ENCODE measurements at places on chromosomes 12 and 14.

GRCh38 chr12:130461839-130462557 is 124.3 kb downstream of the PIWIL1 start:
- DNase-seq: no peak

GRCh38 chr12:20268121-20268732 is 100.1 kb upstream of the PDE3A start:
- DNase-seq: peak; percentile 69

DNA sequence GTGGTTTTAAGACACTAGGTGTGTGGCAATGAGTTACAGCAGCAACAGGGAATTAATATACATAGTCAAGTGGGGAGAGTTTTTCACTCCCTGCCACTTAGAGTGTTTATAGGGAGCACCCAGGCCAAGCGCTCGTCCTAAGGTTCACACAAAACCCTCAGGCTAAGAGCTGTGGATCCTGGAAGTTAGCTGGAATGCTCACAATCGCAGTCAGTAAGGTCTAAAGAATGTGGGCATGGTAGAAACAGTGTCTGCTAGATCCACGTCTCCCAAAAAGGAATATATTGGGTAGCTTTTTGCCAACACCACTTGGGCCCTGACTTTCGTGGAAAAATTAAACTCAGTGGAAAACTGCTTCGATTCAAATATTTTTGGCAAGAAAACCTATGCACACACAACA is 36.6 kb downstream of the STAB2 start:
- peak; percentile 16 for DNase-seq

DNA sequence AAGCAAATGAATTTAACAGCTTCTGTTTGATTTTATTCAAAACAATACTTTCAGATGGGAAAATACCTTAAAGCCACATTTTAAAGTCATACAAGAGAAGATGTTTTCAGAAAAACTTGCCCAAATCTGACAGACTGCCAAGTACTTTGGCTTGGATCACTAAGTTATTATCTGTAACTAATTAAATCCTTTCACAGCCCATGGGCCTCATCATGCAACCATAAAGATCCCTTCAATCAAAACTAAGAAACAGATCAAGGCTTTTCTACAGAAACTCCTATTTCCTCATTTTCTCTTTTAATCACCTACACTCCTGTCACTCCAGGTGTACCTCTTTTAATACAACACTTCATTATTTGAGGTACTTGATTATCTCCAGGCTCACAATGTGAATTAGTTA is 28.1 kb downstream of the BLTP3B start:
- peak; percentile 59 for DNase-seq

DNA sequence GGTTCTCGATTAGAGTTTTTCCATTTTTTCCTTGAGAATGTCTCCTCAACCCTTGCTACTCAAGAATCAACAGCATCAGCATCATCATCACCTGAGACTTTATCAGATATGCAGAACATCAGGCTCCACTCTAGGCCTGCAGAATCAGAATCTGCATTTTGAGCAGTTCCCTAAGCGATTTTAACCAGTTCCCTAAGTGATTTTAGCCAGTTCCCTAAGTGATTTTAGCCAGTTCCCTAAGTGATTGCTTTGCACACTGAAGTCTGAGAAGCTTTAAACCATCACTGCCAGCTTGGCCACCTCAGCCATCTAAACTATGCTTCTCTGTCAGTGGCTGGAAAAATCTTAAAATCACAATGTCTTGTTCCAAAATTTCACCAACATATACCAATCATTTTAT is 29.4 kb upstream of the SLC38A1 start:
- DNase-seq: no peak

- no peak for DNase-seq
Observed at GRCh38 chr12:5232826-5233500, 189.3 kb downstream of the KCNA5 start.

- peak; percentile 94 for DNase-seq
Observed at GRCh38 chr12:80593766-80594165, 113.7 kb upstream of the MYF6 start.

- DNase-seq: no peak
Observed at GRCh38 chr12:32889011-32889760, 7.4 kb downstream of the PKP2 start.

- no peak for DNase-seq
Observed at GRCh38 chr12:75786070-75786469, 245.5 kb downstream of the PHLDA1 start.

DNA sequence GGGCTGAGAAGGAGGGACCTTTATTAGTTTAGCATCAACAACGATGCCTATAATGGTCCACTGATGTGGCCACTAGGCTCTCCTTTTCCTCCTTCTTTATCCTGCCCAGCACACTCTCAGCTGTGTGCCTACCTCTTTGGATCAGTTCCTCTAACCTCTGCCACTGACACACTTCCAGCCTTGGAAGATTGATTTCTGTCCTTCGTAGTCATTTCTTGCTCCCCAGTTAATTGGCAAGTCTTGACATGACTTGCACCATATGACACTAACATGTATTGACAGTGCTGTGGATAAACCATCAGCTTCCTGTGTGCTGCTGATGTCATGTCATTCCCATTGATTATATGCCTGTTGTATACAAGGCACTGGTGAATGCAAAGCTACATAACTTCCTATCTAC is 90.2 kb upstream of the PLEKHG7 start:
- no peak for DNase-seq

DNA sequence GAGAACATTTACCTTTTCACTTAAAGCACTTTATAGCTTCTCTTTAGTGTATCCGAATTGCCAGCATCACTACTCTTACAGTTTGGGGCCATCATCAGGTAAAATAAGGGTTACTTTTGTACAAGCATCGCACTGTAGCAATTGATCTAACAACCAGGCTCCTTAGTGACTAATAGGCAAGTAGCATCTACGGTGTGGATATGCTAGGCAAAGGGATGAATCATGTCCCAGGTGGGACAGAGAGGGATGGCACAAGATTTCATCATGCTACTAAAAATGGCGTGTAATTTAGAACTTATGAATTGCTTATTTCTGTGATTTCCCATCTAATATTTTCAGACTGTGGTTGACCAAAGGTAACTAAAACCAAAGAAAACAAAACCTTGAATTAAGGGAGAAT is 582.3 kb downstream of the KCNH5 start:
- DNase-seq: no peak

GRCh38 chr12:104903648-104904423 is 54.3 kb downstream of the SLC41A2 start:
- DNase-seq: no peak

DNA sequence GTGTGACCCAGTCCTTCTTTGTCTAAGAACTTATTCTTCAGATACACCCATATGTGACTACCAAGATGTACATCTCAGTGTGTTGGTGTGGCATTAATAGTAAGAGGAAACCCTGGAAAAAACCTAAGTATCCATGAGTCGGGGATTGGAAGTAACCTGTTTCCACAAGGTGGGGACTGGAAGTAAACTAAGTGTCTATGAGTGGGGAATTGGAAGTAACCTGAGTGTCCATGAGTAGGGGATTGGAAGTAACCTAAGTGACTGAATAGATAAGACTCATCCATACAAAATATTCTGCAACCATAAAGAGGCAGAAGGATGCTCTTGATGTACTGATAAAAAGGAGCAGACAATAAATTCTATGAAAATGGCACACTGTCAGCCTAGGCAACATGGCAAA is 184.7 kb downstream of the PHETA1 start:
- no peak for DNase-seq

- DNase-seq: no peak
Observed at GRCh38 chr14:44453433-44454171, 53.5 kb downstream of the FSCB start.

DNA sequence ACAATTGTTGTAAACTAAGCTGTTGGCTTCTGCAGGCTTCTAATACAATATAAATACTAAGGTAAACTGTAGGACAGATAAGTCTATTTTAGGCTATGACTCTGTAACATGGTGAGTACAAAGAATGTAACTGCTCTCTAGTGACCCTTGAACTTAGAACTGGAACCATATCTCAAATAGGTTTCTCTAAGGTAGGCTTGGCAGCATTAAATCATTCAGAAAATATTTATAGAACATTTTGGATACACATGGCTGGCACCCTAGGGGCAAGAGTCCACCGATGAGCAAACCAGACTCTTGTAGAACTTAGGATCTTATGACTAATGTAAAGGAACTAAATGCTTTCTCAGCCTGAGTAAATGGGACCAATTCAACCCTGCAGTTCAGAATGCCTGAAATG is 19.4 kb upstream of the SLC25A3 start:
- DNase-seq: peak; percentile 14

- DNase-seq: no peak
Observed at GRCh38 chr14:37172936-37173614, 669 bp upstream of the SLC25A21 start.

GRCh38 chr12:116390401-116391335 is 113.2 kb upstream of the MED13L start:
- DNase-seq: peak; percentile 45

DNA sequence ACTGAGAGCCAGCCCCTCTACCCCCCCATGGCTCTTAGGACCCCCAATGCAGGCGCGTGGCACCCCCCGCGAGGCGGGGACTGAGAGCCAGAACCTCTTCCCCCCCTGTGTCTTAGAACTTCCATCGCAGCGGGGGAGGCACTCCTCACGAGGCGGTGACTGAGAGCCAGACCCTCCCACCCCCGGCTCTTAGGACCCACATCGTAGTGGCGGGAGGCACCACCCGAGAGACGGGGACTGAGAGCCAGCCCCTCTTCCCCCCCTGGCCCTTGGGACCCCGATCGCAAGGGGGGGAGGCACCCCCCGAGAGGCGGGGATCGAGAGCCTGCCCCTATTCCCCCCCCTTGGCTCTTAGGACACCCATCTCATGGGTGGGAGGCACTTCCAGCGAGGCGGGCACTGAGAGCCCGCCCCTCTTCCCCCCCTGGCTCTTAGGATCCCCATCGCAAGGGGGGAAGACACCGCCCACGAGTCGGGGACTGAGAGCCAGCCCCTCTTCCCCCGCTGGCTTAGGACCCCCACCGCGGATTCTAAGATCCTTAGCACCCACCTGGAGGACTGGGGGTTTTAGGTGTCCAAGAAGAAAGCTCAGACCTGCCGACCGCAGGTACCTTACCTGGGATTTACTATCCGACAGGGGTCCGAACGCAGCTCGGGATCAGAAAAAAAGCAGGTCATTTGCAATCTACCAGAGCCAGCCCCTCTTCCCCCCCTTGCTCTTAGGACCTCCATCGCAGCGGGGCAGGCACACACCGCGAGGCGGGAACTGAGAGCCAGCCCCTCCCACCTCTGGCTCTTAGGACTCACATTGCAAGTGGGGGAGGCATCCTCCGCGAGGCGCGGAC is 44.9 kb downstream of the DDX11 start:
- DNase-seq: peak; percentile 14

- DNase-seq: no peak
Observed at GRCh38 chr14:70988452-70988851, 81.2 kb downstream of the PCNX1 start.

- DNase-seq: peak; percentile 52
Observed at GRCh38 chr14:55807053-55807880, 227.3 kb downstream of the KTN1 start.

DNA sequence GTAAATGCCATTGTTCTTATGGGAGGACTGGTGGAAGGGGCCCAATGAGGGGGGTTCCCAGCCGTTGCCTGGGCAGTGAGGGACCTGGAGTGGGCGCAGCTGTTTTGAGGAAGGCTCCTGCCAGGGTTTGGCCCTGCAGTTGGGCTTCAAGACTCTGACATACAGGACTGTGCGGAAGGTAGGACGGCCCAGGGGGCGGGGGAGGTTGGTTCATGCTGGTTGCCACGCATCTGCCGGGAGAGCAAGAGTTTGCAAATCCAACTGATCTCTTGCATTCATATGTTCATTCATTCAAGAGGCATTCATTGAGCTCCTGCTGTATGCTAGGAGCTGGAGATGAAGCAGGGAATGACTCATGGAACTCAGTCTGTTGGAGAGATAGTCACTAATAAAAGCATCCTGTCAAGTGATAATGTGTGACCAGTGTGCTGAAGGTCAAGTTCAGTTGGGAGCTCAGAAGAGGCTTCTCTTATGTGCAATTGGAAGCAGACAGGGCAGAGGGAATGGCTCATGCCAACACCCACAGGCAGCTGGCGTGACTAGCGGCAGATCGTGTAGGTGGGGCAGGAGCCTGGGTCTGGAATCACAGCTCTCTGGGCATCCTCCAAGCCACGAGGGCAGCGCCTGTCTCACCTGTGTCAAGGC is 7.8 kb downstream of the SH2B3 start:
- peak; percentile 89 for DNase-seq

GRCh38 chr14:103711516-103712431 is 3.5 kb downstream of the XRCC3 start:
- peak; percentile 18 for DNase-seq

DNA sequence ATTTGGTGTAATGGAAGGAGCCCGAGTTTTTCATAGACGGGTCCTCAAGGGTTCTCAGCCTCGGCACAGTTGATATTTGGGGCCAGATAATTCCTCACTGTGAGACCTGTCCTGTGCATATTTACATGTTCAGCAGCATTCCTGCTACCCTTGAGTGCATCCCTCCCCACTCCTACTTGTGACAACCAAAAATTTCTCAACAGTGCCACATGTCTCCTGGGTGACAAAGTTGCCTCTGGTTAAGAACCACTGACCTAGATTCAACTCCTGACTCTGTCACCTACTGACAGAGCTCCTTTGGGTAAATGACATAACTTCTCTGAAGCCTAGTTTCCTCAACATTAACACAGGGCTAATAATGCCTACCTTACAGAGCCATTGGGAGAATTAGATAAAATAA is 60.4 kb downstream of the TTC9 start:
- no peak for DNase-seq

GRCh38 chr12:11870041-11870451 is 200.7 kb upstream of the BCL2L14 start:
- DNase-seq: no peak

DNA sequence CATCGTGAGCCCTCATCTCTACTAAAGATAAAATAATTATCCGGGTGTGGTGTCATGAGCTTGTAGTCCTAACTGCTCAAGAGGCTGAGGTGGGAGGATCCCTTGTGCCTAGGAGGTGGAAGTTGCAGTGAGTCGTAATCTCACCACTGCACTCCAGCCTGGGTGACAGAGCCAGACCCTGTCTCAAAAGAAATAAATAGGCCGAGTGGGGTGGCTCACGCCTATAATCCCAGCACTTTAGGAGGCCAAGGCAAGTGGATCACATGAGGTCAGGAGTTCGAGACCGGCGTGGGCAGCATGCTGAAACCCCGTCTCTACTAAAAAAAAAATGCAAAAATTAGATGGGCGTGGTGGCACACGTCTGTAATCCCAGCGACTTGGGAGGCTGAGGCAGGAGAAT is 70.9 kb downstream of the RESF1 start:
- no peak for DNase-seq

All from EH (cell line).